Naive thymus-derived CD8-positive, alpha-beta T cell (primary cell): ENCODE measurements at places on chromosomes 5 and 9.
A peak's percentile ranks its signal among the peaks of the same experiment; 100 is the strongest.

- peak; percentile 69 for DNase-seq
Measured at GRCh38 chr5:79857714-79858409, 133.2 kb downstream of the MTX3 start.

- DNase-seq, result no peak
Measured at GRCh38 chr9:8473244-8474020, 673.9 kb upstream of the DMAC1 start.

DNA sequence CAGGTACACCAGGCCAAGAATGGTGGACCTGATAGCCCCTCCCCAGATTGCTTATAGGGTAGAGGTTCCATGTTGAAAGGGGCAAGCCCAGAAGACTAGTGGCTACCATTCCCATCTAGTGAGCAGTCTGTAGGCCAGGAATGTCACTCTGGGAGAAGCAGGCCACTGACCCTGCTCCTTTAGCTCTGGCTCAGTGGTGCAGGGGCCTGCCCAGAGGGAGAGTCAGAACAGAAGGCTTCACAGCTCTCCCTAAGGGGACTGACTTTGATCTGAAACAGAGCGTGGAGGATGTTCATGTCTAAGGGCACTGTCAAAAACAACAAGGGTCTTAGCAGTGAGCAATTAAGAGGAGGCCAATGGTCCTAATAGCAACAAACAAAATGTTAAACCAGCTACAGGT, 81.7 kb downstream of the ZNF354C start:
- DNase-seq, result no peak

- no peak for DNase-seq
Measured at GRCh38 chr5:42514754-42515153, 91.5 kb downstream of the GHR start.

- DNase-seq, result no peak
Measured at GRCh38 chr5:29790281-29790680, 1403.2 kb upstream of the CDH6 start.

DNA sequence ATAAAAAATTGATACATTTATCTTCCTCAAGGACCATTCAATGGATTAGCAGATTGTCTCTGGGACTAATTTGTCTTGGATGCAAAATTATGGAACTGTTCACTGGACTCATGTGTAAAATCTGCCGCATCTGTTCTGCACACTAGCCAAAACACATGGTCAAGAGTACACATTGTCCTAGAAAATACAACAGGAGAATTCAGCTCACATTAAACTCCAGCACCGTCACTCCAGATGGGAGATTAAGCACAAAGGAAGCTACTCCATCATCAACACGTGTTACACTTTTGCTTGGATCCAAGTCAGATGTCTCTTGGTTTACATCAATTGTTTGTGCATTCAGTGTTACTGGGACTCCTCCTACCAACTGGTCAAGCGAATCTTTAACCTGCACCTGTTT, 28.8 kb downstream of the C5 start:
- no peak for DNase-seq

GRCh38 chr5:40376566-40376965, 303.1 kb upstream of the PTGER4 start:
- DNase-seq, result no peak

DNA sequence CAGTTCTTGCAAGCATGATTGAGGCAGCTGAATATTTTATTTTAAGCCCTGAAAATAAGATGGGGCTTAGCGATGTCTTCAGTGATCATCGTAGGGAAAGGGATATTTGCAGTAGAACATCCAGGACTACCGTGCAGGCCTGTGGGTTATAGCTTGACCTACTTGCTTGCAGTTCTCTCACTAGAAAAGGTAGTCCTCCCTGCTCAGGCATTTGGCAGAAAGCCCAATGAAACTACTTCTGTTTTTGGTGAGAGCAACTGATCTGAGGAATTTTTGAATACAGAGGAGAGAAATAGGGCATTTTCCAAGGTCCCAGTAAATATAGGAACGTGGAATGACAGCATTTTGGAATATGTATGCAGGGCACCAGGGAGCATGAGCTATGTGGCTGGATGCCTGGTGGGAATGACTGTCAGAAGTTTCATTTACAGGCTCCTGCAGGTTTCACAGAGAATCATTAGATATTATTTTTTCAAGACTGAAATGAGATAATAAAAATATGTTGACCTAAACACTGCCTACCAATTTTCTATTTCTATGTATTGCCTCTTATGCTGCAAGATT, 417.9 kb upstream of the ACTBL2 start:
- DNase-seq, result no peak

GRCh38 chr5:62093976-62094375, 212.0 kb upstream of the KIF2A start:
- no peak for DNase-seq

- DNase-seq, result no peak
Measured at GRCh38 chr5:56457887-56458812, 225.0 kb upstream of the ANKRD55 start.
